ENCODE measurements at places on chromosomes 7 and 10. TPM values are rescaled to one million over a fixed set of nuclear protein-coding genes. Genes with fewer than 3 reads are reported as not detected.

DNA sequence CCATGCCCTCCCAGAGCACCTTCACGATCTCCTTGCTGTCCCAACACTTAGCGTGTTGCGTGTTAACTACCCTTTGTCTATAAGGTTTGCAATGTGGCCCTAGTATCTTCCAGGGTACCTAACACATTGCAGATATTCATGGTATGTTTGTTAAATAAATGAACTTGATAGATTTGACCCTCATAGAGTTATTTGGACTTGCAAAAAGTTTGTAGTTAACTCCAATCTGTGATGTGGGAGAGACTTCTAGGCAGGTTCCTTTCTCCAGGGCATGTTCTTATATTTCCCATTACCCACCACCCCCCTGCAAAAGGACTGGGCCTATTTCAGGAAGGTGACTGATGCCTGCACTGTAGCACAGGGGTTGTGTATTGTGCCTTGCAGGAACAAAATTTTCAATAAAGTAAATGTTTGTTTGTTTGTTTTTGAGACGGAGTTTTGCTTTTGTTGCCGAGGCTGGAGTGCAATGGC lies 612 bp downstream of the HILPDA start:
- no peak for DNase-seq

GRCh38 chr10:94104316-94105000 lies 110.7 kb downstream of the PLCE1 start:
- DNase-seq = no peak

Gene LAMB1
- total RNA-seq = 91.6 TPM

Gene SEMA4G
- total RNA-seq = 10.5 TPM
